Kasumi-1 (cell line): ENCODE measurements at places on chromosomes 13 and 19.

GRCh38 chr13:72960541-72960940 lies 98.3 kb upstream of the KLF5 start:
- DNase-seq: no peak

DNA sequence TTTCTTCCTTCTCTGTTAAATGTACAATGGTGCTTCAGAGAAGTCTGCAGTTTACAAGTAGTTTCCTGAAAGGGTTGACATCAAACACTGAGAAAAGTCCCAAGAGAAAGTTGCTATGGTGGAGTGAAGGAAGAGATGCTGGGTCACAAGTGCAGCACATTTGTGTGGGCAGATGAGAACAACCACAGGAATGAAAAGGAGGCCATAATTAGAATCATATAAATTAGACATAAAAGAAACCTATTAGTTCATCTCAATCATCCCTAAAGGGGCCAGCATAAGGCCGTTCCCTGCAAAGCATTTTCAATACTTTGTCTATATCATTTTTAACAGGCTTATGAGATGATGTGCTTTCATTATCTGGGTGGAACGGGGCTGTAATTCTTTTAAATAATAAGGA lies 359.2 kb downstream of the IRS2 start:
- DNase-seq: no peak

GRCh38 chr19:1513499-1514294 lies 878 bp upstream of the ADAMTSL5 start:
- peak; percentile 27 for DNase-seq

DNA sequence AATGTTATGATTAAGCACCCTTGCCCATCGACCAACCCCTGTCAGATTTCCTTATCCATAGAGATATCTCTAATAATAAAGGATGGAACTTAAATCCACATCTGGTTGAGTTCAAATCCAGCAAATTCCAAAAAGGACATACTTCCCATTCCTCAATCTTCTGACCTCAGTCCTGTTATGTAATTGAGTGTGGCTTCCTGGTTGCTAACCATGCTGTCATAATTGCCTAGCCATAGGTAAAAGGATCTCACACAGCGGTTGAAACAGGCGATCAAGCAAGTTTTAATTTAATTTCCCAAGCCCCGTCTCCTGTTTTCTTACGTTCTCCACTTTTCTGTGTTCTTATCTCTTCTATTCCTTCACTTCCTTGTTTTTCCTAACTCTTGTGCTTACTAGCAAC lies 550.3 kb downstream of the GPC6 start:
- no peak for DNase-seq

GRCh38 chr19:11586331-11586730 lies 8.9 kb upstream of the ACP5 start:
- DNase-seq: no peak

GRCh38 chr13:64083396-64083795 lies 2667.7 kb upstream of the PCDH20 start:
- no peak for DNase-seq
